ENCODE measurements at places on chromosomes 3 and 15.

GRCh38 chr15:77830051-77830468 is 197.3 kb upstream of the LINGO1 start:
- DNase-seq, result peak; percentile 60

GRCh38 chr15:39966521-39966920 is 32.6 kb downstream of the EIF2AK4 start:
- no peak for DNase-seq

DNA sequence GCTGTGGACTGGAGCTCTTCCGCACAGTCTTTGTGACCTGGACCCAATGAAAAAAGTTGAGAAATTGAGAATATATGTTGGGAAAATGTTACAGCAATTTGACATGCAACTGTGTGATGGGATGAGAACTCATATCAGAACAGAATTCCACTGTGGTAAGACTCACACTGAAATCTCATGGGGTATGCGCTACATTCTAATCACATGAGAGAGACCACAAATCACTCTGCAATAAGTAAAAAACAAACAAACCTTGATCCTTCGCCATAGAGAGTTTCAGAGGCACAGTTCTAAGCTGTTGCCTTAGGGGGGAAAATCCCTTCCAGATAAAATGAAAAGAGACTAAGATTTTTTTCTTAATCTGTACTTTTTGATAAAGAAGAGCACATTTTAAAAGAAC is 37.3 kb downstream of the LMCD1 start:
- DNase-seq, result peak; percentile 87

GRCh38 chr3:23135026-23135785 is 67.9 kb upstream of the UBE2E2 start:
- DNase-seq, result no peak

DNA sequence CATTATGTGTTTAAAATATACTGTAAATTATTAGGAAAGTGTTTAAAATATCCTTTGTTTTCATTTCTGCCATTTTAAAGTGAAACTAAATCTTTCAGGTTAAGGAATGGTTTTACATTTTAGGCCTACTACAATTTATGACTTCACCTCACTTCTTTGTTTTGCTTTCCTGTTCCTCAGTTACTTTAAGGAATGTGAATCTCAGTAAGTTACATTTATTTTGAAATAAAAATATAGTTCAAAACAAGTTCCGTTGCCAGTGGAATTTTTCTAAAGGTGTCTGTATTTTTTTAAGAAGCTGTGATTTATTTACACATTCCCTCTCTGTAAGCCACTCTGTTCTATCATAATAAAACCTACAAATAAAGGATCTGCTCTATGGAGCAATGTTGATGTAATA is 630.9 kb upstream of the AGTR1 start:
- DNase-seq, result peak; percentile 3

GRCh38 chr3:98057631-98058030 is 22.5 kb upstream of the GABRR3 start:
- DNase-seq, result no peak

GRCh38 chr3:108125550-108126071 is 34.8 kb upstream of the CD47 start:
- no peak for DNase-seq

DNA sequence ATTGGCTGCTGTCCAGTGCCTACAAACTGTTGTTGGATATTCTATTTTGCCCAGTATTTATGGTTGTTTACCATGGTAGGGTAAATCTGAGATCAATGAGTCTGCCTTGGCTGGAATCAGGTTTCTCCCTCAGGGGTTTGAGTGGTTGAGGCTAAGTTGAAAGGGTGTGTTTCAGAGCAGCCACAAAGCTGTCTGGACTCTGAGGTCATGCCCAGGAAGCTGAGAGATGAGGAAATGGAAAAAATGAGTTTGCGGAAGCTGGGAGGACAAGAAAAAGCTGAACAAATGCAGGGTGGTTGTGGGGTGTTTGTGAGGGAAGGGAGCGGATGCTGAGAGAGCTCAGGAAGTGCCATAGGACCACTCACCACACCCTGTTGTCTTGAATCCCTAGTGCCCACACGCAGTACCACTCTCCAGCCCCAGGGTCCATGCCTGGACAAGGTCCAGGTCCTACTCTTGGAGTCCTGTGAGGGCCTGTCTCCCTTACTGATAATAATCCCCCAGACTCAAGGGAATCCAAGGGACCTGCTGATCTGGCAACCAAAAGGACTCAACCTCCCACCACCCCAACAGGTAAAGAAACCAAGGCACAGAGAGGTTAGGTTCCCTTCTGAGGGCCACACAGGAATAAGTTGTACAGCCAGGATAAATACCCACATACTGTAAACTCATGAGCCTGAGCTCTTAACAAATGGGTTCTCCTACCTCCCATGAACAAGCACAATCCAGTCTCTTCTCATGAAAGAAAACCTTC is 81.6 kb downstream of the PPCDC start:
- peak; percentile 99 for DNase-seq

DNA sequence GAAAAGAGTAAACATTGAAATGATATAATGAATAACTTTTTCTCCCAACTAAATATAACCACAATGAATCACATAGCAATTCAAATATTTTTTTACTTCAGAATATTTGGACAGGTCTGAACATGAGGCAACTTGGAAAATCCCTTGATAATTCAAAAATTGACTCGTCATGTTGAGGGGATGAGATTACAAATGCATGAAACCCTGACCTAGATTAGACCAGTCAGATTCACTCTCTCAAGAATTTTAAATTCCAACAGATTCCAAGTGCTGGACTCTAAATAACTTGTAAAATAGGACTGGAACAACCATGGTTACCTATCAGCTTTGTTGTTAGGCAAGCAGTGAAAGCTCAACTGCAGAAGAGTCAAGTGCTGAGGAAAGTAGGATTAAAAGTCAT is 317.5 kb downstream of the GBE1 start:
- DNase-seq, result peak; percentile 74

- no peak for DNase-seq
These were observed 73.3 kb downstream of the FNDC3B start for GRCh38 chr3:172112734-172113120.

GRCh38 chr3:124791639-124792151 is 61.4 kb downstream of the UMPS start:
- DNase-seq, result peak; percentile 93

GRCh38 chr3:52330194-52330805 is 14.2 kb downstream of the DNAH1 start:
- no peak for DNase-seq

DNA sequence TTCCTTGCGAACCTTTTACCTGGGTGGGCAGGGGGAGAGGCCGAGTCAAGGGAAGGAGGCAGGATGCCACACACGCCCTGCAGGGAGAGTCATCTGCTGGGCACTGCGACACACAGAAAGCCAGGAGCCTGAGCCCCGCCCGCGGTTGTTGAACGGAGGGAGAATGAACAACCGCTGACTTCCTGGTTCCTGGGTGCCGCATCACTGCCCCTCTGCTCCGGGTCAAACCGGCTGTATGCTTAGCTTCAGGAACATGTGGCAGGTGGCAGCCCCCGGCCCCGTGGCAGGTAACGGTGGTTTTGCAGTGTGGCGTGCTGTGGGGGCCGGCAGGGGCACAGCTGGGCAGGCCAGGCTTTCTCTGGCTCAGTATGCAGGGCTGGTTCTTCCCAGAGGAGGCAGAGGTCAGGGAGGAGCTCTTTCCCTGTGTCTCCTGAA is 33.4 kb downstream of the APBA2 start:
- no peak for DNase-seq

DNA sequence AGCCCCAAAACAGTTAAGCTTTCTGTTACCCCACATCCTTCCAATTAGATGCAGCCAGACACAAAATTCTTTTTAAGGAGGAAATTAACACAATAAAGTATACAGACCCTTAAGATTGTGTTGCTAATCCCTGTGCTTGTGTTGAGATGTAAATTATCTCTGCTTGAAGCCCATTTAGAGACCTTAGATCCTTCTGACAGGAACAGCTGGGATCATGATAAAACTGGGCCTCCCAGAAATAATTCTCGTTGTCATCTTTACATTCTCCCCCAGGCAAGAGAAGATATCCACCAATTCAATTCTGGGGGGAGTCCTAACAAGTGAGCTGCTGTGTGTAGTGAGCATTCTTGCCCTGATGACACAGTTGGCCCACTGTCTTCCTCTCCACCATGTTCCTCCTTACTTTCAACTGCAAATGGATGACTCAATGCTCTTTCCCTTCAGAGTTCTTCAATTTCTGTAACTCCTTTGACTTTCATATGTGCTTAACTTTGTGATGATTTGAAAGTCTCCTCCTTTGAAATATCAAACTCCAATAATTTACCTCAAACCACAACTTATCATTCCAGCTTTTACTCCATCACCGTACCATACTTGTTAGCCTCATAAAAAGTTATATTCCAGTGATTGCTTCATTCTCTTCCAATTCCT is 186.6 kb downstream of the RAP2B start:
- peak; percentile 9 for DNase-seq

DNA sequence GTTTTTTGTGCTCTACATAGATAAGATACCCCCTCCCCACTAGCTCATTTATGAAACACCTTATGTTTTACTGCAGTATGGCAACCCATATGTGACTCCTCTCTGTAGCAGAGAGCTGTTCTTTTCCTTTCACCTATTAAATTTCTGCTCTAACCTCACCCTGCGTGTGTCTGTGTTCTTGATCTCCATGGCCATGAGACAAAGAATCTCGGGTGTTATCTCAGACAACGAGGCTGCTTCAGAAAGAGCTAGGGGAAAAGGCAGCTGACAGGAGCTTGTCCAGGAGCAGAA is 18.0 kb downstream of the CCR8 start:
- DNase-seq, result no peak

GRCh38 chr15:99433757-99434450 is 131.9 kb upstream of the MEF2A start:
- no peak for DNase-seq

DNA sequence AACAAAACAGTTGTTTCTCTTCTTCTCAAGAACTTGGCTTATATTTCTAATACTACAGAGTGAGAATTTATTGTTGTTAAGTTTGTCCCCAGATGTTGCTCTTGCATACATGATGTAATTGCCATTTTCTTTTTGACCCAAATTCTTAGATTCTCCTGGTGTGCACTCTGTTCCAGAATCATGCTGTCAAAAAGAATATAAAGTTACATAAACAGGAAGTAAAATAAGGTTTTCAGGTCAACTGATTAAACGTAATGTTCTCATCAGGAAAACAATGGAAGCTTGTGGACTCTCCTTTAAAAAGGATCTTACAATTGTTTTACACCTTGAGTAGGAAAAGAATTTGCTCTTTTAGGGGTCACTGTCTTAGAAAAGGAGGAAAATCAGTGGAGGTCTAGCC is 121.8 kb downstream of the ADAM10 start:
- DNase-seq, result peak; percentile 32

- DNase-seq, result no peak
These were observed 13.8 kb downstream of the TLE3 start for GRCh38 chr15:70083946-70084345.

GRCh38 chr3:108067768-108068167 is 23.1 kb downstream of the CD47 start:
- no peak for DNase-seq

- DNase-seq, result no peak
These were observed 916.8 kb downstream of the CADM2 start for GRCh38 chr3:85875589-85875988.

GRCh38 chr3:98874602-98875249 is 26.8 kb downstream of the DCBLD2 start:
- no peak for DNase-seq

DNA sequence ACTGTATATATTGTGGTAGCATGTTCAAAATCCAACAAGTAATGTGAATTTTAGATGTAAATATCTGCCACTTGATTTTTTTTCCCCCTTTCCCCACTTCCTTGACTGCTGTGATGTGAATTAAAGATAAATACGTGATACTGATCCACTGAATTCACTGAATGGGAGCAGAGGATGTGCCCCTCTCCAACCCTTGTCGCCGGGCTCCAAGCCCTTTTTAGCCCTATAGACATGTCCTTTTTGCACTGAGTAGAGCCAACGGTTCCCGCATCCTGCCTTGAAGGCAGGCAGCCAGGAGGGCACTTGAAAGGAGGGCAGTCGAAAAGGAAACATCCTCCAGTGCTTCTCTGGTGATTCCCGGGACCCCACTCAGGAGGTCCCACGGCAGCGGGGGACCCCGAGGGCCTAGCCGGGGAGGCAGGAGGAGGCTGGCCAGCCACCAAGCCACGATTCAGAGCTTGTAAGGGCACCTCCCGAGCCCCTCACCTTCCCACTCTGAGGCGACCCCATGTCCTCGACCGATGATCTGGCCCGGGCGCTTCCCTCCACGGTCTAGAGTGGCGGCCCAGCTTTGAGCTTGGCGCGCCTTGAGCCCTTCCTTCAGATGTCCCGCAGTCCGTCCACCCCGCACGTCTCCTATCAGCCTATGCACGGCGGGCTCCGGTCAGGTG is 901 bp upstream of the MANF start:
- peak; percentile 23 for DNase-seq

DNA sequence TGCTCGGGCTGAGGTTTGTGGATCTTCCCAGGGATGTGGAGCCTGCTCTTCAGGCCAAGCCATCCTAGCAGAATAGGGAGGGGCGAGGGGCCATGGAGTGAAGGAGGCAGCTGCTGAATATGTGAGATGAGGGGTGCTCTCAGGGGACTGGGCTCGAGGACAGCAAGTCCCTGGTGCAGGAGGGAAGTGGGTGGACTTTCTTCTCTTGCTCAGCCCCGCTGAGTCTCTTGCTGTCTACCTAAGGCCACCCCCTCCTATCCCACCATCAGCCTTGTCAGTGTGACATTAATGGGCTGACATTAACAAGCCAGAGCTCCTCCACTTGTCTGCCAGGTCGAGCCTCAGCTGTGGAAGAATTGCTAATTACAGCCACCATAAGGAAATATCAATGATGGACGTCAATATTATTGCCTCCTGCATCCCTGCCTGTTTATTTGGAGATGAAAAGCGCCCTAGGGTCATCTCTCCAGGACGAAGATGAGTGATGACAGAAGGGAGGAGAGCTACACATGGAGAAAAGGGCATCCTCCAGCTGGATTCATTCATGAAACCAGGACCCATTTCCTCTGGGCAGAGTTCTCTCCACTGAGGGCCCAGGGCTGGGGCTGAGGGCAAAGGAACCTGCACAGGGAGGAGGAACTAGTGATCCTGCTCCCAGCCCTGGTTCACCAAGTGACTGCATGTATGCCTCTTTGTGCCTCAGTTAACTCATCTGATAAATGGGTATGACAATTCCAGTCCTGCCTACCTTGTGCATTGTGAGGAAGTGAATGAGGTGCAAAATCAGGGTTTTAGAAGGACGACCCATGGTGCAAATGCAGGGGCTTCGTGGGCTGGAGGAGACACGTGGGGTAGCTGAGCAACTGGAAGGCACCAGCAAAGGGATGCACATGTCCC is 34.9 kb upstream of the LINGO1 start:
- DNase-seq, result no peak

GRCh38 chr3:185489462-185489861 is 9.4 kb downstream of the TMEM41A start:
- DNase-seq, result no peak
